ENCODE measurements at places on chromosomes 2 and 18.
A peak's percentile ranks its signal among the peaks of the same experiment; 100 is the strongest.

DNA sequence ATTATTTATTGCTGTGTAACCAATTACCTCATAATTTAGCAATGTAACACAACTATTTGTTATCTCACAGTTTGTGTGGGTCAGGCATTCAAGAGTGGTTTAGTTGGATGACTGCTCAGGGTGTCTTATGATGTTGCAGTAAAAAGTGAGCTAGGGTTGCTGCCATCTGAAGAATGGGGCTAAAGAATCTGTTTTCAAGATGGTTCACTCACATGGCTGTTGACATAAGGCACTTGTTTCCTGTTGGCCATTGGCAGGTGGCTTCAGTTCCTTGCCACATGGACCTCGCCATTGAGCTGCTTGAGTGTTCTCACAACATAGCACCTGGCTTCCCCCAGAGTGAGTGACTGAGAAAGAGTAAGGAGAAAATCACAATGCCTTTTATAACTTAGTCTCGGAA is 123.2 kb downstream of the TMEM17 start:
- DNase-seq: peak; percentile 3

DNA sequence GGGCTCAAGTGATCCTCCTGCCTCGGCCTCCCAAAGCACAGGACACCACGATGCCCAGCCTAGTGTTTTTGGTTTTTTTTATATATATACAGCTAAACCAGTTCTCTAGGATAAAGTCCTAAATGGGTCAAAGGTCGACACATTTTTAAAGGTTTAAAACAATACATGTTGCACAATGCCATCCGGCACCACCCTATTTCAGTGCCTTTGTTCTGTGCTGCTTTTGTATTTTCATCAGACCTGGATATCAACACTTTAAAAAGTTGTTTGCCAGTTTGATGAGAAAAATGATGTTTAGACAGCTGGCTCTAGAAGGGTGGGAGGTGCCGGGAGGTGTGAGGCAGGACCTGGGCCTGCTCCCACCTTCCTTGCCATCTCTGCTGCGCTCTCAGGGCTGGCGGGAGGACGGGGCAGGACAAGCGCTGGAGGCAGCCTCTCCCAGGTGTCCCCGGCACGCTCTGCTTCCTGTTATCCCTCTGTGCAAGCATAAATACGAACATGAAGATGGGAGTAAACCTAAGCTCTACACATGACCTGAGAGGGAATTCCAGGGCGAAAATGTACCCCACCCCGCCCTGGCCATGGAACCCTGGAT is 103.7 kb downstream of the HS6ST1 start:
- DNase-seq: no peak

DNA sequence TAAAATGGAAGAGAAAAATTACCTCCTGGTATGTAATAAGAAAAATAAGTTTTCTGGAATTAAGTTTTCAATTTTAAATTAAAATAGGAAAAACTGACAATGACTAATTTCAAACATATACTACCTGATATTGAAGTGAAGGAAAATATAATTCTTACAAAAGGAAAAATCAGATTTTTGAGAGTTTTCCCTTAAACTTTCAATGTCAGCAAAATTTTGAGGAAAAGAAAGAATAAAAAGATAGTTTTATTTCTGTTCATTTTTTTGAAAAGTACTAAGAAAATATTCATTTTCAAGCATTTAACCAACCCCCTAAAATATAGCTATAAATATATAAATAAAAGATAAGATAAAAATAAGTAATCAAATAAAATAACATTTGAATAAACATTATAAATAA is 87.1 kb downstream of the TMX3 start:
- no peak for DNase-seq

DNA sequence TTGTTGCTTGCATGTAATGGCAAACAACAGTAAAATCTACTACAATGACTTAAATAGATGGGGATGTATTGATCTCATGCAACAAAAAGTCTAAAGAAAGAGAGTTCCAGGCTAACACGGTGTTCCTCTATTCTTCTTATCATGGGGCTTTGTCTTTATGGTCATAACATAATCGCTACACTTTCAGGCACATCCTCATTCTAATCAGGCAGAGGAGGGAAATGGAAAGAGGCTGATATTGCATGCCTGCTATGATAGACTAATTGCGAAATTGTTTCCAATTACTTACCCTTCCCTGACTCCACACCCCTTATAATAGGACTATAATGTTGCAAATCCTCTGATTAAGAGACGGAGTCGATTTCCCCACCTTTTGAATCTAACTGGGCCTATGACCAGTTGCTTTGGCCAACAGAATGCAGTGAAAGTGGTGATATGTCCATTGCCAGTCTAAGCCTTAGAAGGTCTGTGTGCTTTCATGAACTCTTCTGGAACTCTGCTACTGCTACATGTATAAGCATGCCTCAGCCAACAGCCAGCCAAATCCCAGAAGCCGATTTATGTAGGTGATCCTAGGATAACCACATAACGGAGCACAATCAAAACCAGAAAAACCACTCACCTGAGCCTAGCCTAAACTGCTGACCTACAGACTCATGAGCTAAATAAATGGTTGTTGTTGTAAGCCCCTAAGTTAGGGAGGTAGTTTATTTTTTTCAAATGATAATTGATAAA is 180.3 kb upstream of the TACR1 start:
- DNase-seq: no peak

DNA sequence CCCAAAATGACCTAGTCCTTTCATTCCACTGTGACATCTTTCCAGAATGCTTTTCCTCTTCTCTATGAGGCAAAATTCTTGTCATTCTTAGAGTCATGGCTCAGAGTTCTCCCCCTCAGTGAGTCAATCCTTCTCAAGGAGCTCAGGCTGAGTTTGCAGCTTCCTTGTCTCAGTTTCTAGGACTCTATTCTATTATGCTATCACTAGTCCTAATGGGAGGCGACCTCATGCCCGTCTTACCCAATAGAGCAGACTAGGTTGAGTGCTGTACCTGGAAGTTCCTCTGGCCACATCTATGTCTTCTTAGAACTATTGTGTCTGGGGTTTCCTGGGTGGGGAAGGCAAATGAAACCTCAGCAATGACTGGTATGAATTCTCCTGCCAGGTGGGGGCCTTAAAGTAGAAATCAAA is 51.5 kb downstream of the HAUS1 start:
- peak; percentile 87 for DNase-seq

DNA sequence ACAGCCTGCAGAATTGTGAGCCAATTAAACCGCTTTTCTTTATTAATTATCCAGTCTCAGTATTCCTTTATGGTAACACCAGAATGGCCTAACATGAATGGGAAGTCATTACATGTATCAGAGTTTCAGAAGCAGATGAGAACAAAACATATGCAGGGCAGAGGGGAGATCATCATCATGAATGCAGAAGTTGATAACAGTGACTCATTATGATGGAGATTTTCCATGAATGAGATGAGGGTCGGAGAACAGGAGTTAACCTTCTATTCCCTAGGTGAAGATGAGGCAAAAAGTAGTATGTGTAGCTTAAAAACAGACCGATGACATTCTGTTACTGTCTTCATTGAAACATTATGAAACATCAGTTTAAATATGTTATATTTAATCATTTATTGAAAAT is 59.5 kb upstream of the PPM1B start:
- no peak for DNase-seq

DNA sequence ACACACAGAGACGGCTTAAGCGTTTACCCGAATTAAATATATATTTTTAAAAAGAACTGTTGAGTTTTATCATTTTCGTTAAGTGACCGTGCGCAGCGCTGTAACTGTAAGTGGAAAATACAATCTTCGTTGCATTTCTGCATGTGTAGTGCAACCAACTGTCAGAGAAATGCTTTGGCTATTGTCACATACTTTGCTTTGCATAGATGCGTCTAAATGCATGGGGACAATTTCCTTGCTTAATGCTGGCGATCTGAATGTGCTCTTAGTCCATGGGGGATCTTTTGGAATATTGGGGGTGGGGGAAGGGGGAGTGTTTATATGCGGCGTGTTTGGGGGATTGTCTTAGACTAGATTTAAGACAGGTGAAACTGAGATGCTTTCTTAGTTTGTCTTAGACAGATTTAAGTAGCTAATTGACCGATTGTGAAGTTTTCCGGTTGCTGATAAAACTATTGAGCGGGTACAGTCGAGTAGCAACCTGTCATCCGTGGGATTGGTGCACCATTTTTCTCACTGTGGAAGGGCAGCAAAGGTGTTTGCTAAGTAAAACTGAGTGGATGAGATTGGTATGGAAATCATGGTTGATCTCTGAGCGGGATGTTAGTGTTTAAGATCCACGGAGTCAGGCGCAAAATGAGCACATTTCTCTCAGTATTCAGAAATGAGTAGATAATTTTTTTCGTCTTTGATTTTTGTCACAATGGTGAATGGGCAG is 476 bp downstream of the VSNL1 start:
- DNase-seq: no peak
